Urinary bladder (tissue), 4 donors: ENCODE measurements at places on chromosomes 5 and 9. TPM values are rescaled to one million over a fixed set of nuclear protein-coding genes. Genes with fewer than 3 reads are reported as not detected.

GRCh38 chr5:141182248-141182647 is at the start of gene PCDHB16:
PCDHB16 (plus strand) TSS chr5:141182387; CDS start chr5:141182560, 173 bp downstream.
- no peak for DNase-seq

The OLFM1 gene
- 21.8 TPM for total RNA-seq

The NACC2 gene
- total RNA-seq: 14.9 TPM

GRCh38 chr5:145450286-145450885 is 384.8 kb downstream of the PRELID2 start:
- no peak for DNase-seq

- DNase-seq: no peak
Observed at GRCh38 chr5:35302544-35302943, 72.3 kb upstream of the PRLR start.

- DNase-seq: no peak
Observed at GRCh38 chr9:112446526-112446925, 40.1 kb upstream of the KIAA1958 start.

DNA sequence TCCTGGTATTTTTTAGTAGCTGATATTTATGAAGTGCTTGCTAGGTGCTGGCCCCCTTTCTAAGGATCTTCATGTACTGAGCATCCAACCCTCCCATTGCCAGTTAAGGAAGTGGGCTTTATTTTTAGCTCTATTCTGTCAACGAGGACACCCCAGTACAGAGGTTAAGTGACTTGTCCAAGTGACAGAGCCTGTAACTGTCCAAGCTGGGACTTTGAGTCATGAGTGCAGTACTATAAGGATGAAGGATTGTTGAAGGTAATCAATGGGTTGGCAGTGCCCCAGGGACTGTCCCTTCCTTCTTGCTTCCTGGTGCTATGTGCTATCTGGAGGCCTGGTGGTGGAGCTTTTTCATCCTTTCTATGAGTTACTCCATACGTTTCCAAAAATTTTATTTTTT is 18.0 kb upstream of the FABP6 start:
- DNase-seq: no peak

GRCh38 chr5:111731638-111732037 is 25.4 kb downstream of the NREP start:
- DNase-seq: no peak

The TRIM36 gene
- 1.8 TPM for total RNA-seq

DNA sequence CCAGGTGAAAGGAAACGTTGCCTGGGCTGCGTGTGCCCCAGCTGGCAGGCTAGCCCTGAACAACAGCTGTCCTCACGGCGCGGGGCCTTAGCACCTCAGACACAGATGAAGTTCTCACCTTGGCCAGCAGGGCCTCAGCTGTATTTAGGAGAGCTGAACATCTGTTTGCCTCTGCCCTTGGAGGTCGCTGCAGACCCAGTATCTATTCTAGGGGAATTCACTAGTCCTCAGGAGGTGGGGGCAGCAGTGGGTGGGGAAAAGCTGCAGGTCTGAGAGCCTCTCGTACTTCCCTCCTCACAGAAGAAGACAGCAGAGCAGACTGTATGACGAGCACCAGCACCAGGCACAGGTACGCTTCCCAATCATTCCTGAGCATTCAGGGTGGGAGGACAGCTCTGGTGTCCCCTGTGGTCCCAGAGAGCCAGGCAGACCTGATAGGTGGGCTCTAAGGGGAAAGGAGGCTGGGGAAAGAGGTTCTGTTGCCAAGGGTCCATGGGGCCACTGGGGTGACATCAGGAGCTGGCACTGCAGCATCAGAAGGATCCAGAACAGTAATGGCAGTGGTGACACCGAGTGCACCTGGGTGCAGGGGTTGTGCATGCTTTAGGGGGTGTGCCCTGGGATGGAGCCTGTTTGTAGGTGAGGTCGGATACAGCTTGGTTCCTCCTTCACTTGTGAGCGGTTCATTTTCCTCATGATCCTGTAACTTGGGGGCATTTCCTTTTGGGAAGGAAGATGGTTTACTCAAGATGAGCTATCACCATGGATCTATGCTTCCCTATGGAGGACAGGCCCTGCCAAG is 13.8 kb downstream of the CD74 start:
- DNase-seq: no peak

DNA sequence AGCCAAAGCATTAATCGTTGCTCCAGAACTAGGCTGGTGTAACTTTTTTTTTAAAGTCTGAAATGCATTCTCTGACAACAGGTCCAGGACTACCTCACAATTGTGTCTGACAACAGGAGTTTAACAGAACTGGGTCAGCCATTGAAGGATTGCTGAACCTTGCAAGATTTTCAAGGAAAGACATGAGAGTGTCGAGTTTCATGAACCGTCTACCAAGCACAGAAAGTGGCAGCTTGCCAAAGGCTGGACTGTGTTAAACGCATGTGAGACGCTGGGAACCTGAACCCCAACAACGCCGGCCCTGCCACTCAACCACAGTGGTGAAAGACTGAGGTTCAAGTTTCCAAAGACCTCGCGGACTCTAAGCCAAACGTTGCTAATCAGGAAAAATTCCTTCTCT is 79.1 kb downstream of the LHFPL2 start:
- peak; percentile 51 for DNase-seq

- no peak for DNase-seq
Observed at GRCh38 chr5:68924481-68925145, 169.2 kb upstream of the SLC30A5 start.

The UBE2B gene
- 80.4 TPM for total RNA-seq

The BHMT2 gene
- 4.1 TPM for total RNA-seq

DNA sequence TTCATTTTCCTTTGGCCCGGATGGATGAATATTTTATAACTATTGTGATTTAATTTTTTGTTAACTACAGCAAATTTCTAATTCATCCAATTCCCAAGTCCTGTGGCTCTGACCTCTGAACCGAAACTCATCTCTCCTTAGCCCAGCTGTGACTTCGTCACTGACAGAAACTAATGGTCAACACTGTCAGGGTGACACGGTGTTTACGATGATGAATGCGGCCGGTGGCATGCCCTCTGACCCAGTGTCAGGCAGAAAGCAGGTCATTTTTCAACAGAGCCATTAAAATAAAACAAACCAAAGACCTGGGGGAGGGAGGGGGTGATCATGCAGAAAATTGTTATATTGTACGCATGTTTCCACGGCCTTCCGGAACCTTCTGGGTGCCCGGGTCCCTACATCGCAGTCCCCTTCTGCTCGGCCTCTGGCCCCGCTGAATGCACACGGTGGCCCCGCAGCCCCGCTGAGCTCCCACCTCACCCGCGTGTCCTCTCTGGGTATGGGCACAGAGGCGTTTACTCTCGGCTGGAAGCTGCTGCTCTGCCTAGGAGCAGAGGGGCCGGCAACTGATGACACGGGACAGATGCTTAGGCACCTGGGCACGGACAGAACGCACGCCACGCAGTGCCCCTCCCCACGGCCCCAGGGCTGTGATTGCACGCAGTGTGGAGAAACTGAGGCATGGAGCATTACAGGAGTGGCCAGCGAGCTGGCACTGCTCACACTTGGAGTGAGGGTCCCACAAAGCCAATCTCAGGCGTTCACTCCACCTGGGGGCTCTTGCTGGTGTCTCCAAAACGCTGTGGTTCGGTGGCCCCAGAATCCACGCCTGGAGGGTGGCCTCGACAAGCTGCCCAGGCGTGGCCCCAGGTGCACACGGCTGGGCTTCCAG is 8.1 kb downstream of the CCDC187 start:
- no peak for DNase-seq

The ABCA2 gene
- total RNA-seq: 11.1 TPM

The PKD2L2 gene
- 0.21 TPM for total RNA-seq

DNA sequence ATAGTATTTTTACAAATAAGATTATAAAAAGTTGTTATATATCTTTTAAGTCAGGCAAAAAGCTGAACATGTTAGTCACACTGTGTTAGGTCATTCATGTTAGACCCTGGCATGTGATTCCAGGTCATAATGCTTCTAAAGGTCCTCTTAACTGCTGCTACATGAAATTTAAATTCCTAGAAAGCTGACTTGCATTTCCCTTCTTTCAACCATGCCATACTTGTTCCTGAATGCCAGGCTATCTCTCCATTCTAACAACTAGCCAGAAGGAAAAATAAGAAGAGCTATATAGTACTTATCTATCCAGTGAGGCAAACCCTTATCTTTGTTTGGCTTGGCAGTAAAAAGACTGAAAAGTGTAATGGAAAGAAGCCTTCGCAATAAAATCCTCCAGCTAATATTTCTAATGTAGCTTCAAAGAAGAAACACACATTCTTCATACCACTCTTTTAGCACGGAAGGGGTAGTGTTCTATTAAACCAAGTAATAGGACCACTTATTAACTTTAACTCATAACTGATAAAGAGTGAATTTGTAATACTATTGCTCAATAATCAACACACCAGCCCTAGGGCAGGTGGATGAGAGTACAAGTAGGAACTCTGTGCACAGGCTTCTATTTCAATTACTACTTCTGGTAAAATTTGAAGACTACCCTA is 310.2 kb downstream of the PDE4D start:
- DNase-seq: no peak

GRCh38 chr5:131262953-131263541 is 806 bp upstream of the CDC42SE2 start:
- no peak for DNase-seq

DNA sequence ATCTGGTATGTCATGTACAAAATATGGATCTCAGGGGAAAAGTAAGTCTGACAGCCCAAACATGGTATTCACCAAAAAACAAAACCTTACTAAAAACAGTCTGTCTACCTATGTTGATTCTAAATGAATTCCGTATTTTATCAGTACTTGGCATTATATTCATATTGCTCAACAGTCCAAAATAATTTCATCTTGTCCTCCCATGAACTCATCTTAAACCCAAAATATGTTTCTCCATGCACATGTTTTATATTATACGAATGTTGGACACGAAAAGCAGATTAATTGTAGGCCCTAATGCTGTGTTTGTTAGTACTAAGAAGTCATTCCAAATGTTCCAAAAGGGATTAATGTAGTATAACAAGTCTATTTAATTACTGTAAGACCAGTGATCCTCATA is 20.1 kb downstream of the NFIB start:
- DNase-seq: no peak

DNA sequence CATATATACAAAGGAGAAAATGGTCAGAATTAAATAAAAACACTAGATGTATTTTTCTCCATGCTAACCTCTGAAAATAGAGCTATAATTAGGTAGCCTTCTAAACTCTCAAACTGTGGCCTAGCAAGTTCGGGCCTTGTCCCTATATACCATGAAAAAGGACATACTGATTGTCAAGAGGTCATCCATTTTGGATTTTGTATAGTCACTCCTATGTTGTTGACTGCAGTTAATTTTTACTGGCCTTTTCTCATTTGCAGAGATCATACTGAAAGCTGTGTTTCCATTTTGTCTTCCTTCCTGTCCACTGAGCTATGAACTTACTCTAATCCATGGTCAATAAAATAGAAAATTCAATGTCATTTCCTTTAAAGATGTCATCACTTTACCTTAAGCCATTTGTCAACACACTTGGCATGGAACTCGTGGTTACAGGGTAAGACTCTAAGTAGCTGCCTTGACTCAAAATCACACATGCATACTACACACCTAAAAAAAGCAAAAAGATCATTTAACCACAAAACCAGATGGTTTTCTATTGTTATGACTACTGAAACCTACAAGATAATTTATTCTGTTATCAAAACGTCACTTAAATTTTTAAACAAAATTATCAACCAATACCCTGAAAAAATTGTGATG is 58.0 kb downstream of the RNF38 start:
- no peak for DNase-seq

GRCh38 chr5:149452665-149453617 is 73.8 kb upstream of the IL17B start:
- DNase-seq: no peak

The MSX2 gene
- 11.3 TPM for total RNA-seq

DNA sequence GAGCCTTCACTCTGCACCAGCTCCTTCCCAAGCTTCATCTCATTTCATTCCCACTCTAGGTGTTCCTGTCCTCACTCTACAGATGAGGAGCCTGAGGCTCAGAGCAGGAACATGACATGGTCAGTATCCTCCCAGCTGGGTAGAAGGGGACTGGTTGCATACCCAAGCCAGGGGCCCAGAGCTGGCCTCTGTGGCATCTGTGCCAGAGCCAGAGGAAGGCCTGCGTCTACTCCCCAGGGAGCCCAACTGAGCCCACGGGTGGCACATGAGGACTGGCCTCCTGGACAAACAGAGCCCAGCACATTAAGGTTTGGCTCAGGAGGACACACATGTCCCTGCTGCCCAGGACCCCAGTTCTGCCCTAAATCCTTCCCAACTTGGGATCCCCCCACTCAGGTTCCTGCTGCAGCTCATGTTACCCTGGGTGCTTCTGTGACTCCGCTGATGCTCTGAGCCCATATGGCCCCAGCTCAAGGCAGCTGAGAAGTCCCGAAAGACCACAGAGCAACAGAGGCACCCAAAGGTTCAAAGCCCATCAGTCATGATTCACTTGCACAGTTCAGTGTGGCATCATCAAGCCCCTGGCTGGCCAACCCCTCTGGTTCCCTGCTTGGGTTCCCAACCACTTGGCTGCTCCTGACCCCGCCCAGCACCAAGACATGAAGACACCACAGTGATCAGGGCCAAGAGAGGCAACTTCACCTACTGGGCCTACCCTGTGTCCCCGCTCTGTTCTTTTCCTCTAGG is 8.5 kb upstream of the NEURL1B start:
- no peak for DNase-seq

The F2RL1 gene
- total RNA-seq: 8.2 TPM

GRCh38 chr5:172361566-172362238 is 78.1 kb upstream of the UBTD2 start:
- no peak for DNase-seq

DNA sequence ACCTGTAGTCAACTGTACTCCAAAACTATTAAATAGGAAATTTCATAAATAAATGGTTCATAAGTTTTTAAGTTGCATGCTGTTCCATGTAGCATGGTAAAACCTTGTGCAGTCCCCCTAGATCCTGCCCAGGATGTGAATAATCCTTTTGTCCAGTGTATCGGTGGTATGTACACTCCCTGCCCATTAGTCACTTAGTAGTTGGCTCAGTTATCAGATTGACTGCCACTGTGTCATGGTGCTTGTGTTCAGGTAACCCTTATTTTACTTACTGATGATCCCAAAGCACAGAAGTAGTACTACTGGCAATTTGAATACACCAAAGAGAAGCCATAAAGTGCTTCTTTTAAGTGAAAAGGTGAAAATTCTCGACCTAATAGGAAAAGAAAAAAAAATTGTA is 134.2 kb downstream of the RNF180 start:
- no peak for DNase-seq

DNA sequence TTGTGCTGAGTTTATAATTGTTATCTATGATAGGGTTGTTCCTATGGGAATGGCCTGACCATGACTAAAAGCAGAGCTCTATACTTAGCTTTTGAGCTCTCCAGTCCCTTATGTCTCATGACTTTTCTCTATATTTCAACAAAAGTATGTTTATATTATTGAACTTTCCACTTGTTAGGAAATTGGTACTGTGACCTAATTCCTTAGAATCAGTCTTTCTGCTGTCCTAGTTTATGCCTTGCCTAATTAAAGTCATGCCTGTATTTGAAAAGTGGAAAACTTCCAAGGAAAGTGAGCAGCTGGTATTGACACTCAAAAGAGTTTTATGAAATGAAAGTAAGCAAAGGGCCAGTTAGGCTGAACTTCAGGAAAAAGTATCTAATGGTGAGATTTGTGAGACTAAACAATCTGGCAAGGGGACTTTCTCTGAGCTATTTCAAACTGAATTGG is 68.6 kb downstream of the XRCC4 start:
- no peak for DNase-seq
